Lower leg skin (tissue), 4 donors: ENCODE measurements at places on chromosomes 2 and 18. TPM values are rescaled to one million over a fixed set of nuclear protein-coding genes. Genes with fewer than 3 reads are reported as not detected.

- DNase-seq: no peak
Measured at GRCh38 chr18:23071285-23071684, 64.0 kb upstream of the CABLES1 start.

DNA sequence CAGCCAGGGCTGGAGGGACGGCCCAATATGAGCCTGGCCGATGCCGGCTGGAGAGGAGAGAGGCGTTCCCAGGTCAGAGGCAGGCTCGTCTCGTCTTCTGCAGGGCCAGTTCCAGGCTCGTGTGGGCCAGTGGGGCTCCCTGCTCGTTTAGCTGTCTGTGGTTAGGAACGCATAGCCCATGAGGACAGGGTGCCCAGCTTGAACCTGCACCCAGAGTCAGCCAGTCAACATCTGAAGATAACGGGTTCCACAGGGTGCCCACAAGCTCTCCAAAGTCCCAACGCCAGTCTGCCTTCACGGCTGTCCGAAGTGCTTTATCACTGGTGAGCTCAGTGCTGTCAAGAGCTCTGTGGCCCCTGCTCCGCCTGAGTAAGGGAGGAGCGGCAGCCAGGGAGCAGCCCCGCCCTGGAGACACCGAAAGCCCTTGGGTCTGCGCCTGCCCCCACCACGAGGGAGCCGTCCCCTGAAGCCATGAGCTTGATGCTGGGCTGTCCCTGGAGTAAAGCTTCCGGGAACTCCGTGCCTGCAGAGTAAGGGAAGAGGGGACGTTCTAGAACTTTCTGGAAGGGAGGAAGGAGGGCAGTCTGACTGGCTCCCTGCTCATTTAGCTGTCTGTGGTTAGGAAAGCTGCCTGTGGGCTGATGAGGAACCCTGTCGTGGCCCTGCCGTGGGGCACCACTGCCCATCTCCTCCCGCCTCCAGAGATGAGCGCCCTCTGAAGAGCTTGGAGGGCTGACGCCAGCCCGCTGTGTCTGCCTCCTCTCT, 2.7 kb upstream of the HSBP1L1 start:
- no peak for DNase-seq

GRCh38 chr2:29215073-29215472, 99.9 kb downstream of the CLIP4 start:
- no peak for DNase-seq

GRCh38 chr18:4207383-4207985, 247.6 kb downstream of the DLGAP1 start:
- DNase-seq: no peak

DNA sequence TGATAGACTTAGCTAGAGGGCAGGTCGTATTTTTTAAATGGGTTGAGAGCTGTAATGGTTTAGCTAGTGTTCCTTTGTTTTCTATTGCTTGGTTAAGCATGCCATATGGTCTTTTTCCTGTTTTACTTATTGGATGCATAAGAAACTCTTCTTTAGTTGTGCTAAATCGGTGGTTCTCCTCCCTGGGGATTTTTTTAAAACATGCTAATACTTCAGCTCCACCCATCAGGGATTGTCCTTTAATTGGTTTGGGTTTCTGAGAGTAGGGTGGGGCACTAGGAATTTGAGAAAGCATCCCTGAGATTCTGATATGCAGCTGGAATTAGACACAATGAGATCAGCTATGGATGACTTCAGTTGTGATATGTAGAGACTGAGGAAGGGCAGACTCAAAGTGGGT, 497.2 kb downstream of the THSD7B start:
- DNase-seq: no peak

- DNase-seq: no peak
Measured at GRCh38 chr2:43238813-43239212, 12.4 kb upstream of the ZFP36L2 start.

DNA sequence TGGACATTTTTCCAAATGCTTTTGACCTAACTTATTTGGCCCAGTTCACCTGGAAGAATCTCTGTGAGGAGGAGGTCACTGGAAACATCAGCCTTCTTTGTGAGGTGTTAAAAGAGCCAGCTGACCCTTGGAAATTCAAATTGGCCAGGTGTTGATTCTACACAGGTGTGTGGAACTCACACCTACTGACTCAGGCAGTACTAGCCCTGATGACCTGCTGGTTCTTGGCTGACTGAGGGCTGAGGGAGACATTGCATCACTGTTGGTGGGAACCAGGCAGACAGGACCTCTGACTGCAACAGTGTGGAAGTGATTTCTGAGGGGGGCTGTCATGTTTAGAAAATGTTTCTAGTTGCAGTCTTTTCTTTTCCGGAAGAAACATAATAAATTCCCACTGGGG, 242.2 kb upstream of the LRRTM1 start:
- no peak for DNase-seq

DNA sequence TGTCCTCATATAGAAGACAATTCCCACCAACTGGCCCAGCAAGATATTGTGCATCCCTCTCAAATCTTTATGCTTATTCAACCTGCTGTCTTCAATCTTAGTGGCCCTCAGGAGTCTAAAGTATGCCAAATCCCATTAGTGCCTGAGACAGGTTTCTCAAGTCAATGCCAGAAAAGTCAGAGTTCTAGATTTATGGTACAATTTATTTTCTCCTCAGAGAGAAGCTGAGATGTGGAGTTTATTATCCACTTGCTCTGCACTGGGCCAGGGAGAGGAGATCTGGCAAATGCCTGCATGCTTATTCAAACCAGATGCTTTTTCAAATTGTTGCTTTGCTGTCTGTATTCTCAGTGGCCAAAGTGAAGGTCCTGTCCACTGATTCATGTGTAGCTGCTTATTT, 825.2 kb downstream of the METTL4 start:
- DNase-seq: no peak

DNA sequence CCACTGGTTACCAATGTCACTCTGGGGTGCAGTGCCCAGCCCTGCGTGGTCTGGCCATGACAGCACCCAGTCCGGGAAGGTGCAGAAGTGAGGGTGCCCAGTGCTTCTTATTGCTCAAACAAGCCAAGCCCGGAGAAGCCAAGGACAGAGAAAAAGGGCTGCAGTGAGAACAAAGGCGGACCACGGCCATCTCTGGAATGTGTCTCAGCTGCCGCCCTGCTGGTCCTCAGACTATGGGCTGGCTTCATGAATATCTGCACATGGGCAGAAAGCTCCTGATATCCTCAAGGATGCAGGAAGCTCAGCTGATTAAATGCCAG, 28.7 kb downstream of the COPS9 start:
- DNase-seq: no peak

- DNase-seq: no peak
Measured at GRCh38 chr18:49225160-49225559, 235.3 kb downstream of the DYM start.

DNA sequence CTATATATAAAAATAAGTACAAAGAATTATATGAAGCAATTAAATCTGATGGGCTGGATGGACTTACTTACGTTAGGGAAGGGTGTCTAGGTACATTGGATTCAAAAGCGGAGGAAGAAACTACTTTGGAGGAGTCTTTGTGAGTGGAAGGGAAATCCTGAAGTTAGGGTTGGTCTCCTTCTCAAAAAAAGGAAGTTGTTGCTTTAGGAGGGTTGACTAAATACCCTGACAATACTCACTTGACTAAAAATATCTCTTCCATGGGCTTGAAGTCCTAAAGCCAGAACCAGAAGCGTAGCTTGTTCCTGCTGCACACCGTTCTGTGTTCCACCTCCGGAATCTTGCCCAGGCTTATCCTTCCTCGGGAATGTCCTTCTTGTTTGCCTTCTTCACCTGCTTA, 143.3 kb upstream of the ZEB2 start:
- no peak for DNase-seq

GRCh38 chr2:221924576-221924975, 352.5 kb upstream of the EPHA4 start:
- DNase-seq: no peak

- DNase-seq: peak; percentile 73
Measured at GRCh38 chr2:231187736-231188505, 10.5 kb upstream of the ARMC9 start.

- DNase-seq: no peak
Measured at GRCh38 chr18:48019557-48020325, 89.3 kb upstream of the SMAD2 start.

GRCh38 chr2:69768235-69768634, 26.3 kb downstream of the ANXA4 start:
- DNase-seq: no peak

DNA sequence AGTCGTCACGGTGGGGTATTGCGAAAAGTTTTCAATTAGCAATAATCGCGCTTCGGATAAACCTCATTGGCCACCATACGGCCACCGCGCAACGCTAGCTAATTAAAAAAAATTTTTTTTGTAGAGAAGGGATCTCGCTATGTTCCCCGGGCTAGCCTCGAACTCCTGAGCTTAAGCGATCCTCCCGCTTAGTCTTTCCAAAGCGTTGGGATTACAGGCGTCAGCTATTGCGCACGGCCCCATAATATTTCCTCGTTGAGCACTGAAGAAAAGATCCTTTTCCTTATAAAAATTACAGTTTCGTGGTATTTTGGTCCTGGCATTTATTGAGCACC, 759 bp upstream of the ACTR1B start:
- DNase-seq: no peak

DNA sequence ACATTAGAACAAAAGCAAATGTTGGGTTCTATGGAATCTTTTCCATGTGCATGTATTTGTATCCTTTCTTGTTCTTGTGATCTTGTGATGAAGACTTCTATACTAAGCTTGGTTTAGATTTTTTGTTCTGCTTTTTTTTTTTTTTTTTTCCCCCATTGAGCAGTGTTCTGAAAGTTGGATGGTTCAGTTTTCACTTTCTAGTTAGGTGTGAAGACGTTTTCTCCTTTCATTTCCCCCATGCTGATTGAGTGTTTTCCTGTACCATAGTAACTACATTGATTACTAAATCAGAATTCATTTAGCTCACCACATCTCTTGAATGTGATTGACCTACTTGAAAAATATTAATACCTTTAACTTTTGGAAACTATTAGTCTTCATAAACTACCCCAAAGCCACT, 34.1 kb downstream of the NOP58 start:
- no peak for DNase-seq

DNA sequence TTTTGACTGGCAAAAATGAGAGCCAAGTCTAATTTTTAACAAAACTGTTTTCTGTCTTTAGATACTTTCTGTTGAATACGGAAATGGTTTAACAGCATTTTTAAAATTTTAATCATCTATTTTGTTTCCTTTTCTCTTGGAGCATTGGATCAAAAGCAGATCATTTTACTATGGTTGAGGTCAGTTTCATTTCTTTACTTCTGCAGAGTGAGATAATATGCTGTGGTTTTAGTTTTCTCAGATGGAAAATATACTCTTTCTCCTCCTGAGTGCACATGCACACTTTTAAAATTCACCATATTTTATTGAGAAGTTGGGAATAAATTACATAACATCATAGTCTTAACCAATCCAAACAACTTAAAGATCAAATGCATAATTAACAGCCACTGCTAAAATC, 283.3 kb downstream of the SLC8A1 start:
- no peak for DNase-seq

DNA sequence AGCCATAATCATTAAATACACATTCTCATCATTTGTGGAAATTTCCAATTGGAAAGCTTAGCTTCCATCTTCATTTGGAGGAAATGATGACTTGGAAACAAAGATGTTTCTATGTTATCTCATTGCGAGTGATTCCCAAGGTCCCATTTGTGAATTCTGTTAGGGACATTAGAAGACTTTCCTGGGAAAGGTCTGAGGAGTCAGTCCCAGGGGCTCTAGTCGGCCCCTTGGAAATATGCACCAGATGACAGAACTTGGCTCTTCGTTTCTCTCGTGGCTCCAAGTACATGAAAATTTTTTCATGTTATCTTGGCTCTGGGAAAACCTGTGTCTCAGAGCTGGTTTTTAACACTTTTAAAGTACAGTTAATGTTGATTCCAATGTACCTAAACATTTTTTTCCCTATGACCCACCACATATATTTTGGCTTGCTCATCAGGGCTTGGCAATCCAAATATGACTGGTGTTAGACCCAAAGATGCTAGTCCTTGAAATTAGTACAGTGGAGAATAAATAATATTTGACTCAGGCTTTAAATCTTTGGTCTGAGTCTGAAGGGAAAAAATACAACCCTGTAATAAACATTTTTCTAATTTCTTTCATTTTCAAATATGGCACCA, 15.4 kb upstream of the CAVIN2 start:
- no peak for DNase-seq

- no peak for DNase-seq
Measured at GRCh38 chr2:149827585-149828126, 240.1 kb upstream of the MMADHC start.

DNA sequence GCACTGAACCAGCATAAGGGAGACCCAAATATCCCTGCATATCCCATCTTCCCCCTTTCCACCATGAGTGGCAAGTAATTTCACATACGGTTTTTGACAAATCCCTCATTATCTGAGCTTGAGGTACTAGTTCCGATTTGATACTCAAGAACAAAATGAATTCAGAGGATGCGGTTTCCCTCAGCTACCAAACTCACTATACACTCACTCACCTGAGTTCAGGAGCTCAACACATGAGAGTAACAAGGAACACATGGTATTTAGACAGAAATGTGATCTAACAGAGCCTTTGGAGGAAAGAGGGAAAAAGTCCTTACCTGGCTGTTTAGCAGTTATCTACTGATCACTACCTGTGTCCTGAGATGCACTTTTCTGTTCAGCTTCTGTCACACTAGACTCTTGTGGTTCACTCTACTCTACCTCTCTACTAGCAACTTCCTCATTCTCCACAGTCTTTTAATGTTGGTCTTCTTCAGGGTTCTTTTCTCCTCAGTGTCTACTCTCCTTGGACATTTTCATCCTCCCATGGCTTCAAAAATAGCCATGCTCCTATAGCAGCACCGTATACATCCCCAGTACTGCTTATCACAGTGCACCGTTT, 25.1 kb downstream of the ASXL2 start:
- DNase-seq: no peak

SLC20A1 gene
- 5.0 TPM for total RNA-seq

TBR1 gene
- not detected for total RNA-seq

SLC4A5 gene
- total RNA-seq: 3.5 TPM

STON1 gene
- 9.7 TPM for total RNA-seq
